Suprapubic skin (tissue), 4 donors: ENCODE measurements at places on chromosomes 11 and 22. TPM values are rescaled to one million over a fixed set of nuclear protein-coding genes. Genes with fewer than 3 reads are reported as not detected.

Gene SLC7A4
- total RNA-seq, result 2.2 TPM

- no peak for DNase-seq
Observed at GRCh38 chr11:45917286-45917622, 423 bp downstream of the PEX16 start.

GRCh38 chr11:32489464-32489863 lies 54.1 kb upstream of the WT1 start:
- no peak for DNase-seq

- no peak for DNase-seq
Observed at GRCh38 chr11:21426931-21427330, 757.5 kb downstream of the NELL1 start.
